ENCODE measurements at places on chromosomes 3 and 15.

DNA sequence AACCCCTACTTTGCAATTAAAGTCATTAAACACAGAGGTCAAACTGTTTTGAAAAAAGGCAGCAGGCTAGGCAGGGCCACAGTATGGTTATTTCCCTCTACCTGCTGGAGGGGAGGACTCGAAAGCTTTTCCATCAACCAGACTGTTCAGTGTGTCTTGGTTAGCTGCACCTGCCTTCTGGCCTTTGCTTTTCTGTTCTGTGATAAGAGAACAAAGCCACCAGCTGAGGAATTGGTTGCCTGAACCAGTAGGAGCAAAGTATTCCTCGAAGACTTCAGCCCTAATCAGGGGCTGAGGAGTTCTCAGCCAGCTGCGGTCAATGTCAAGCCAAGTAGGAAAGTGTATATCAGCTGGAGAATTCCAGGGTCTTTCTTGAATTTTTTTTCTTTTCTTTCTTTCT lies 132.5 kb downstream of the SOX2 start:
- DNase-seq = no peak

DNA sequence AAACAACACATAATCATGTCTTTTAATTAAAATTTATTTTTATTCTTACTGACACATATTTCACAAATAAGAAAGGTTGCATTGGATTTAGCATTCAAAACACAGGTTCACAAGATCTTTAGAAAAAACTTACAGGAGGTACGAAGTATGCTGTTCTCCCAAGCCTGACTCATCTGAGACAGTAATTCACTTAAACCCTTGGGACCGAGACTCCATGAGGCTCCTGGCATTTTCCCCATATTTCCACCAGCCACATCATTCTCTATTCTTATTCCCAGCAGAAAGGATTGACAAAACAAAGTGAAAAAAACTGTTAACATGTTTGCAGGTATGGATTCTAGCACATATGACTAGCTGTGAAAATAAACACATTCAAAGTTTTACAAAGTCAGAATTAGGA lies 52.6 kb downstream of the CNTN3 start:
- no peak for DNase-seq

- DNase-seq = no peak
Measured at GRCh38 chr3:53250453-53250852, 5.4 kb downstream of the TKT start.

GRCh38 chr15:59401824-59402569 lies 29.3 kb upstream of the MYO1E start:
- DNase-seq = no peak

GRCh38 chr15:53588773-53589172 lies 170.7 kb downstream of the WDR72 start:
- no peak for DNase-seq

All from G401 (cell line).